ENCODE measurements at places on chromosomes 1 and 21. TPM values are rescaled to one million over a fixed set of nuclear protein-coding genes. Genes with fewer than 3 reads are reported as not detected.

The CLEC20A gene
- not detected for total RNA-seq

The AMY2A gene
- total RNA-seq: not detected

The OR2G6 gene
- not detected for total RNA-seq

GRCh38 chr1:55333461-55333860 lies 118.3 kb upstream of the USP24 start:
- no peak for DNase-seq

DNA sequence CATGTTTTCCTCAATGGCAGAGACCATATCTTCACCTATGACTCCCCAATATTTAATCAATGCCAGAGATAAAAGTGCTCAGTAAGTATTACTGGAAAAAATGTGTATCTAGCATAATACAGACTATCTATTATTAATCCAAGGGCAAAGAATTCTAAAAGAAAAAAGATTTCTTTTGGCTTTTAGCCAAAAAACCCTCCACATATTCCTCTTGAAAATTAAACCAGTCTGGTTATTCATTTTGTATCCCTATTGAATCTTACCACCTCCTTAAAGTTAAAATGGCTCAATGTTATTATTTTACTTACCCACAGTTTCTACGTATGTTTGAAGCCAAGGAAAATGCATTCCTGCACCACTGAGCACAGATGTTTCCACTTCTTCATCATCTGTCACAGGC lies 1.6 kb downstream of the TAF1A start:
- DNase-seq: peak; percentile 19

DNA sequence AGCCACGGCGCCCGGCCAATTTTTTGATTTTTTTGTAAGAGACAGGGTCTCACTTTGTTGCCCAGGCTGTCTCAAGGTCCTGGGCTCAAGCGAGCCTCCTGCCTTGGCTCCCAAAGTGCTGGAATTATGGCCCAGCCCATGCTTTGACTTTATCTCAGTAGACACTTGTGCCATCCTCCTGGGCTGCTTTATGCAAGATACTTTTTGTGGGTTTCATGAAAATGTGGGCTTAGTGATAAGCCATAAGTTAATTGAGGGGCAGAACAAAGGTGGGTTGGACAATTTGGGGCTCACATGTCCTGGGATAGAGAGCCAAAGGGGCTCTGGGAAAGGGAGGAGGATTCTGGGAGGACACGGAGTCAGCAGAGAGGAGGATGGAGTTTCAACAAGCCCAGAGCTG lies 22.0 kb downstream of the ALPL start:
- no peak for DNase-seq

DNA sequence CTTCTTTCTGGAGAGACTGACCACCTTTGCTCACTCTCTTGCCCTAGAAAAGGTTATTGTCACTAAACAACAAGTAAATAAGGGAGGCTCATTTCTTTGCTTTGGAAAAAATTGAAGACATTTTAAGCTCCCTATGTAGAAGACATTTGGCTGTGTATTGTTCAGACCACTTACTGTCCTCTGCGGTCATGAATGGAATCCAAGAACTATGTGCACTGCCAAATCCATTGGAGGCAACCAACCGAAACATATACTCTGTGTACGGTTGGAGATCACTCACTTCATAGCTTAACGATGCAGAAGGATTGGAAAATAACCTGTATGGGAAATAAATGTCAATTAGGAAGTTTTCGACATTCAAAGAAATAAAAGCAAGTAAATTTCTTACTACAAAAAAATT lies 332.8 kb downstream of the KCTD3 start:
- DNase-seq: no peak
